T-helper 17 cell (primary cell): ENCODE measurements at places on chromosomes 5 and 9.

GRCh38 chr9:18250053-18250452 is 223.9 kb upstream of the ADAMTSL1 start:
- DNase-seq: no peak

GRCh38 chr5:123717139-123717538 is 205.2 kb downstream of the CSNK1G3 start:
- no peak for DNase-seq

GRCh38 chr5:174801798-174802197 is 77.4 kb downstream of the MSX2 start:
- no peak for DNase-seq

DNA sequence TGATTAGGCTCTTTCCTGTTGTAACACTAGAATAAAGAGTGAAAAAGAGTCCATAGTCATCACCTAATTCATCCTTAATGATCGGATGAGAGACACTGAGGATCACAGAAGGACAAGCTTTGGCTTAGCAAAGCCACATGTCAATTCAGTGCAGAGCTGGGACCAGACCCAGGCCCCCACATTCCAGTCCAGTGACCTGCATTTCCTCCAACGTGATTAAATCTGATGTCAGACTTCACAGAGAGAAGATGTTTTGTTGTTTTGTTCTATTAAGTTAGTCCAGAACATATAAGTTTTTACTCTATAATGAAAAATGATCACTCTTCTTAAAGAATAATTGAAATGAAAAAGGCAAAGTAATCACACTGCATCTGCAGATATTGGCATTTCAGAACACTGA is 377.9 kb upstream of the PAPPA start:
- DNase-seq: no peak

DNA sequence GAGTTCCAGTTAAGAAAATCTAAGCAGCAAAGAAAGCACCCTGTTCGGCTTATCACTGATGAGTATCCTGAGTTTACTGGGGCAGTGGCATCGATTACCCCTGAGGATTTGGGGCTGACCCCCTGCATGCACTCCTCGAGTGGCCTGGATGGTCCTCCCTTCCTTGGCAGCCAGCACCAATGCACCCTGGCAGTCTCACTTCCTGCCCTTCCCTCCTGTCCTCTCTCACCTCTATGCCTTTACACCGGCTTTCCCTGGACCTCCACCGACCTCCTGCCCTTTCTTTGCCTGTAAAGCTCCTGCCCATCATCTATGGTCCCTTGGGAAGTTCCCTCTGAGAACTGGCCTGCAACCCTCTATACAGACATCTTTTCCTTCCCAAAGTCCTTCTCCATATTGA is 97.1 kb downstream of the TTLL11 start:
- DNase-seq: no peak

- no peak for DNase-seq
Observed at GRCh38 chr9:93673839-93674334, 97.5 kb downstream of the PHF2 start.

DNA sequence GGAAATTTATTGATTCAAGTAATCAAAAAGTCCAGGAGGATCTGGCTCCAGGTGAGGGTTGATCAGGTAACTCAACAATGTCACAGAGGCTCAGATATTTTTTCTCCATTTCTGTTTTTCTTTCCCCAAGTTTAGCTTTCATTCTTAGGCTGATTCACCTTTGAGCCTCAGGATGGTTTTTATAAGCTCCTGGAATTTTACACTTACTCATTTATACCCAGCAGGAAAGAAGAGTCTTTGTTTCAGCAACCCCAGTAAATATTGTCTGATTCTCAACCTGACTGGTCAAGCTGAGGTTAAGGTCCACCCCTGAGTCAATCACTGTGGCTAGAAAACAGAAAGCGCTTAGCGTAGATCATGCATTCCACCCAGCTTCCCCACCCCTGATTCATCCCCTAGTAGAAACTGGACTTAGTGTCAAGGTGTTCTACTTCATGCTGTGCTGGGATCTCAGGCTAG is 500.6 kb downstream of the KIF4B start:
- DNase-seq: no peak

- no peak for DNase-seq
Observed at GRCh38 chr9:116467740-116468351, 219.3 kb upstream of the TRIM32 start.

DNA sequence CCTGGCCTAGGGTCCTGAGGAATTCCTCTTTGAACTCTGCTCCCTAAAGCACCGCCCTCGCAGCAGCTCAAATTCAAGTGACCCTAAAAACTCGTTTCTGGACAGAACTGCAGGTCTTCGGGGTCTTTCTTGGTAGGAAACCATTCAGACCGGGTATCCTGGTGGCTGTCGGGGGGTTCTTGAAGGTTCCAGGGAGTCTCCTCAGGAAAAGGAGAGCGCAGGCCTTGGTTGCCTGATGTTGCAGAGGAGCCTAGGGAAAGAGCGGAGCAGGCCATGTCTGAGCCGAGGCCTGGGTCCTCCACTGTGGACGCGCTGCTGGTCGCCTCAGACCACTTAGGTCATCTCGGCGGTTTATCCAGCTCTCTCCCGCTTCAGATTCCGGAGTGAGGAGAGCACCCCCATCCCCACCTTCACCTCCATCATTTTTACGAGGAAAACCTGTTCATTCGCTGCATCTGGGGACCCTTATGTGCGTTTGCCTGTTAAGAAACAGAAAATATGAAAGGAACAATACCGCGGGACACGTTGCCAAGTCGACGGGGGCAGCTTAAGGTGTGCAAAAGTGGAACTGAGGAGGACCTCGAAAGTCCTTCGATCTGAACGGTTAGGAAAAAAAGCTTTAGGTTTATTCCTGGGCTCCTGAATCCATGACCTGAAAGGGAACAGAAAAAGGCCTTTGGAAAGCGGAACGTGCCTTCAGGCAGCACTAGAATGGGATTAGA is 299.4 kb downstream of the PARP8 start:
- no peak for DNase-seq

DNA sequence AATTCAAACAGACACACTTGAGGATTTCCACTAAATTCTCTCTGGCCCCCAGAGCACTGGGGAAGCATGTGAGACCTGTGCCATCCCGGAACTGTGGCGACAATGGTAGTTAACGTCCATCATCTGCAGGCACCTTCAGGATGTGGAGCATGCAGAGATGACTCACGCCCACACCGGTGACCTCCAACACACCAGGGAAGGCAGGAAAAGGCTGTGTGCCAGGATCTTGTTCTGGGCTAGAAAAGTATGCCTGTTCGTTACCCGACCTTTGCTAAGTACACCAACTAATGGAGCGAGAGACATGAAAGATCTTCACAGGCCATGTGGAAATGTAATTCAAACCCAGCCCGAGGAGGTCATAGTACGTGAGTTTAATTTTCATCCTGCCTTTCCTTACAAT is 208.8 kb downstream of the MELK start:
- no peak for DNase-seq
